ENCODE measurements at places on chromosomes 5 and 9.

DNA sequence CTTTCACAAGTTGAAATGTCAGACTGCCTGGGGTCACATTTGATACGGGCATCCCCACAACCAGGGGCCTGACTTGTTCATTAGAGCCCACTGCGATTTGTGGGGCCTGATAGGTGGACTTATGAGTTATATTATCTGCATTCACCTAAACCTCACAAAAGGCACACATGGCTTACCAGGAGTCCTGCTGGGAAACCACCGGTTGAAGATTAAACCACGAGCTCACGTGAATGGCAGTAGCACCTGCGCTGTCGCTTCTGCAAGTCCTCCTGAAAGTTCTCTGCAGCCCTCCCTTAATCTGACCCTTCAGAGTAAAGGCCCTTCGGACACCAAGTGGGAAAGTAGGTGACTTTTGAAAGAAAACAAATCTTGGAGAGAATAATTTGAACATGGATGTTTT is 68.9 kb downstream of the PPIC start:
- no peak for DNase-seq

DNA sequence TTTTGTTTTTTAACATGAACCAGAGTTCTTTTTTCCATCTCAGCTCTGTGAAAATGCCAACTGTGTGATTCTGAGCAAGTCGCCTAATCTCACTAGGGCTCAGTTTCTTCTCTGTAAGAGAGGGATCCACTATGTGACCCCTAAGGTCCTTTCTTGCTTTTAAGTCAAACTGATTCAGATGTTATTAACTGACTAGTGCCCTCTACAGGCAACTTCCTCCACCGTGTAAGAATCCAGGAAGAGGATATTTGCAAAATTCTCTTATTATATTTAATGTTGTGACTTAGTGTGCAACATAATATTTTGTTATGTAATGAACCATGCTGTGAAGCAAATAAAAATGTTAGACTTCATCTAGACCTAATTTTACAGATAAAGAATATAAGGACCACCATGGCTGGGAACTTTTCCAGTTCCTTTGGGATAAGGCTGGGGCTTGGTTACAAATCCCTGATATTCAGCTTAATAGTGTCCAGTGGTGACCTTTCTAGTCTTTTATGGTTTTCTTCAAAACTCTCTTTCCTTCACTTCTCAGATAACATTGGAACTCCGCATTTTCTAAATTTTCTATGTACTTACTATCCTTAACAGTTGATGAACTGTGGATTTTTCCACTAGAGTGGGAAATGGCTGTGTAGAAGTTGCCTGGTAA is 244.7 kb downstream of the PIK3R1 start:
- DNase-seq, result peak; percentile 65

DNA sequence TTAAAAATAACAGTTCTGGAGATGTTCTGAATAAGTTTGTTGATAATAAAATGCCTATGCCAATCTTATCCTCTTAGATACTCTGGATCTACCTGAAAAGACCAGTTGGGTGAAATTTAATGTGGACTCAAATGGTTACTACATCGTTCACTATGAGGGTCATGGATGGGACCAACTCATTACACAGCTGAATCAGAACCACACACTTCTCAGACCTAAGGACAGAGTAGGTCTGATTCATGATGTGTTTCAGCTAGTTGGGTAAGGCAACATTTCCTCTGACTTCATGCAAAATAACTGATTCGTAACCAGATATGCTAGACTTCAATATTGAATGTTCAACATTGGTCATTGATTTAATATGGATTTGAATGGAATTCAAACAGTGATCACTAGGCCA is 27.0 kb downstream of the ERAP2 start:
- peak; percentile 11 for DNase-seq

GRCh38 chr5:14131855-14132503 is 11.2 kb upstream of the TRIO start:
- no peak for DNase-seq

GRCh38 chr5:72837524-72838096 is 21.1 kb downstream of the TNPO1 start:
- no peak for DNase-seq

DNA sequence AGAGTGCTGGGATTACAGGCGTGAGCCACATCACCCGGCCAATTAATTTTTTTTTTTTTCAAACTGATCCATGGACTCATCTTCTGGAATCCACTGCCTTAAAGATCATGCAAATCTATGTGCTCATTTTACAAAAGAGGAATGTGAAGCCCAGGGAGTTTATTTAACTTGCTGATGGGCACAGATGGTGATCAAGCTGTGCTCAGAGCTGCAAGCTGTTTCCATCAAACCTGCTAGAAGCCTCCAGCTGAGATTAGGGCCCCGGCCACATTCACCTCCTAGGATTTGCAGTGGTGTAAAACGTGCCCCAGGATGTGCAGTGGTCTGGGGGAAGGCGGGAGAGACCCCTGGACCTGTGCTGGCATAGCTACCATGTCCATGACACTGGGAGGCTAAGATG is 56.1 kb upstream of the TUT7 start:
- DNase-seq, result no peak

DNA sequence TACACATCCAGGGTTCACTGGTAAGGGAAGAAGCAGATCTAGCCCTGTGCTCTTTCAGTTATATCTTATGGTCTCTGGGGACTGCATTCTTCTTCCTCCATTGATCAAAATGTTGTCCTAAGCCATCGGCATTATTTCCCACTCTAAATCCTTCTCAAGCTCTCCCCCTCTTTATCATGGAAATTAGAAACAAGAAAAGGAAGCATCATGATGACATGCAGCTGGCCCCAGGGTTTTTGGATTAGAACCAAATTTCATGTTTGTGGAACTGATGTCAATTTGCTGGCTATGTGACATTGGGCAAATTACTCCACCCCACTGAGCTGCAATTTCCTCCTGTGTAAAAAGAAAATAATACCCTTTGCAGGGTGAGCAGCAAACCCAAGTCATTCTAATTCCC is 39.5 kb downstream of the MFAP3 start:
- DNase-seq, result peak; percentile 6

DNA sequence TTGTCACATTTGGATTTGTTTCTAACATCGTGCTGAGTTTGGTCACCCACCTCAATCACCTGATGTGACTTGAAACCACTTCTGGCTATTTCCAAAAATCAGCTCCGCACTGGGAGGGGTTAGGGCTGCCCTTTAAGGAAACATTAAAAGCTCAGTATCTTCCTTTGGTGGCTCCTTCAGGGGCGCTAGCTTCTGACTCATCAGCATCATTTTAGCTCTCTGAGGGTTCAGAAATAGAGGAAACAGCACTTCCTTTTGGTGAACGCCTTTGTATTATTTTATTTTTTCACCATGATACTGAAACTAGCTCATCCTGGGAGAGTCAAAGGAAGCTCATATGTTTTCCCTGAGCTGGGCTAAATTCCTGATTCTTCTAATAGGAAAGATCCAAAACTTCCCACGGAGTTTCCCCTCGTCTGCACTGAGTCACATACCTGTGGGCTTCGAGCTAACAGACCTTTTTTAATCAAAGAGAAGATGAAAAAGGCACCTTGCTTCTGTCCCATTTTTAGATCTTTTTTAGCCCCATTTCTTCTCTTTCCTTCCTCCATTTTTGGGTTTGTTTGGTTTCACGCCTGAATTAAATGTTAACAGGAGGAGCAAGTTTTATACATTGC is 48.2 kb downstream of the ROPN1L start:
- DNase-seq, result peak; percentile 51

DNA sequence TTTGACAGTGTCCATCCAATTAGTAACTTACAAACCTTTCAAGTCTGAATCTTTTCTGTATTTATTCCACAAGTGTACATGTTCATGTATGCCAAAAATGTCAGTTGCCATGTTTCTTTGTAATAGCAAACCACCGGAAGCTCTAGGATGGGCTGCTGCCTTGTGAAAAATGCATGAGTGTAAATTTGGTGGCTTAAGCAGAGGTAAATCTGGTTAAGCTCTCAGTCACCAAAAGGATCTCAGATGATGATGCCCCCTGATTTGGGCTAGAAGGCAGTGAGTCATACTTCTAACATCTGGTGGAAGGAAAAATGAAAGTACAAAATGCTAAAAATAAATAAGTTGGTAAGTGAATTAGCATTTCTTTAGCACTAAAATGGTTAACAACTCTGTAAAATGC is 567.5 kb downstream of the ELAVL2 start:
- DNase-seq, result no peak

- no peak for DNase-seq
Observed at GRCh38 chr9:27601396-27601795, 28.1 kb upstream of the C9orf72 start.

Measured in EL (cell line).